Testis (tissue), 5 donors: ENCODE measurements at places on chromosomes 12 and 14.

- no peak for DNase-seq
These were observed at the start of gene HOTAIR for GRCh38 chr12:53974084-53975063. Gene HOTAIR, minus strand, starts transcription at chr12:53974954.

DNA sequence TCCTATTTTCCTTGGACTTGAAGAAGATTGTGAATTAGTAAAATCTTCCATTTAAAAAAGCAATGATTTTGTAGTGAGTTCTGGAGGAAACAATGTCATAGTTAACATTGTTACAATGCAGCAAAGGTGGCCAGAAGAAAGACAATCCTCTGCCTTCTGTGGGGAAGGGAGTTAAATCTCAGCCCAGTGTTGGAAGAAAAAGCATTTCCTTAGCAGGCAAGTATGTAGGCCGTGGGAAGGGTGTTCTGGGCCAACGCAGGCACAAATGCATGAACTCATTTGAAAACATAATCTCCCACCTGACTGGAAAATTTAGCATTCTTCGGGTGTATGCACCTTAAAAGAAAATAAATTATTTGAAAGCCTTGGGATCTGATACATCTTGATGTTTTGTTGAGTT, 258.6 kb downstream of the ADAMTS20 start:
- no peak for DNase-seq

DNA sequence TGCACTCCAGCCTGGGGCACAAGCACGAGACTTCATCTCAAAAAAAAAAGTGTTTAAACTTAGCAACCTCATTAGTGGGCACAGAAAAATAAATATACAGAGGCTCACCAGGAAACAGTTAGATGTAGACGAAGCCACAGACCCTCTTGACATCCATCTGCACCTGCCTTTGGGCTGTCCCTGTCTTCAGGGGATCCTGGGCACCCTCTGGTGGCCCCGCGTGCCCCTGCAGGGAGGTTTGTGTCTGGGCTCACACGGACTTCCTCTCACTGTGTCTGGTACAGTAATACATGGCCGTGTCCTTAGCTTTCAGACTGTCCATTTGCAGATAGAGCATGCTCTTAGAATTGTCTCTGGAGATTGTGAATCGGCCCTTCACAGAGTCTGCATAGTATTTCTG, 916.5 kb downstream of the TMEM121 start:
- no peak for DNase-seq

DNA sequence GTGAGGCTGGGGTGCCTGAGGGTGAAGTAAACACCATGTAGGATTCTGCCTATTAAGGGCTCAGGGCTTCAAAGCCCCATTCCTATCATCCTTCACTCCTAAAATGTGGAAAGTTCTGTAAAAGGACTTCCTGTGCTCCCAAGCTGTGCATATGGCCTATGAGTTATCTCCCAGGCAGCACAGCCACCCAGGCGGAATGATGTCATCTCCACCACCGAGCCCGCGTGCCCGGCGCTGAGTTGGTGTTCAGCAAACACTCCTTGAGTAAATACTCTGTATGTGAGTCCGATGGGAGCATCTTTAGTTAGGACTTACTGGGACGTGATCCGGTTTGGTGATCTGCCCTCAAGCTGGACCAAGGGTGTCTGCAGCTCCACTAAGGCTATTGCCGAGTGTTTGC, 437.3 kb downstream of the MED13L start:
- no peak for DNase-seq

DNA sequence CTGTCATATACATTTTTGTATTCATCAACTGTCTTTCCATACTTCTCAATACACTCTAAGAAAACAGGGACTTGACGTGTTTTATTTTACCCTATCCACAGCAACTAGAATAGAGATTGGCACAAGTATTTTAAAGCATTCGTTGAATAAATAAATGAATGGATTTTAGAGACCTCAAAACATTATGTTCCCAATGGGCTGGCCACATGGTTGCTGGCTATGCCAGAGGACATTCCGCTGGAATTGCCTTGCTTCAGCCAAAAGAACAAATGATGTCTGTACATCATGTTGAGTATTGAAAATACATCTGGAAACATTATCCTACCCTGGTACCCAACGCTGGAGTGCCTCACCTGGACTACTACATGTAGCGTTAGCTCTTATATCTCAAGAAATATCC, 132.8 kb upstream of the RAP1B start:
- no peak for DNase-seq

- no peak for DNase-seq
These were observed 240.9 kb downstream of the RGS6 start for GRCh38 chr14:72173038-72173720.

DNA sequence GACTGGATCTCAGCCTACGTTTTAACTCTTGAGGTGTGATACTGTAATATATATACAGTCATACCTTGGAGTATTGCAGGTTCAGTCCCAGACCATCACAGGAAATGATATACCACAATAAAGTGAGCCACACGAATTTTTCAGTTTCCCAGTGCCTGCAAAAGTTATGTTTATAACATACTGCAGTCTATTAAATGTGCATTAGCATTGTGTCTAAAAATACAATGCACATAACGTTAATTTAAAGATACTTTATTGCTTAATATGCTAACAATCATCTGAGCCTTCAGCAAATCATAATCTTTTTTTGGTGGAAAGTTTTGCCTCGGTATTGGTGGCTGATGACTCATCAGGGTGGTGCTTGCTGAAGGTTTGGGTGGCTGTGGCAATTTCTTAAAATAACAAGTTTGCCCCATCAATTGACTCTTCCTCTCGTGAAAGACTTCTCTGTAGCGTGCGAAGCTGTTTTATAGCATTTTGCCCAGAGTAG, 18.9 kb downstream of the PYROXD1 start:
- DNase-seq: no peak

GRCh38 chr14:53570411-53571387, 385.9 kb downstream of the BMP4 start:
- DNase-seq: no peak

DNA sequence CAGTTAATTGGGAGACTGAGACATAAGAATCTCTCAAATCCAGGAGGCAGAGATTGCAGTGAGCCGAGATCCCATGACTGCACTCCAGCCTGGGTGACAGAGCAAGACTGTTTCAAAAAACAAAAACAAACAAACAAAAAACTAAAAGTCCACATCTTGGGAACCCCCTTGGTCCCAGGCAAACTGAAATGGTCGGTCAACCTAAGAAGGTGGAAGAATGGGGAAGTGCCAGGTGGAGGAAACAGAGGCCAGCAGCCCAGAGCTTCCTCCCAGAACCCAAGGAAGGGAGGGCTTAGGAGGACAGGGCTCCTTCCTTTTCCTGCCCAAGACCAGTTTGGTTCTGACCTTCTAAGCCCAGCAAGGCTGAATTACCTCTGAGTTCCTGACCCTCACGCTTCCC, 121.0 kb upstream of the FUT8 start:
- no peak for DNase-seq

- no peak for DNase-seq
These were observed 52.6 kb downstream of the FGD6 start for GRCh38 chr12:95164656-95165055.

DNA sequence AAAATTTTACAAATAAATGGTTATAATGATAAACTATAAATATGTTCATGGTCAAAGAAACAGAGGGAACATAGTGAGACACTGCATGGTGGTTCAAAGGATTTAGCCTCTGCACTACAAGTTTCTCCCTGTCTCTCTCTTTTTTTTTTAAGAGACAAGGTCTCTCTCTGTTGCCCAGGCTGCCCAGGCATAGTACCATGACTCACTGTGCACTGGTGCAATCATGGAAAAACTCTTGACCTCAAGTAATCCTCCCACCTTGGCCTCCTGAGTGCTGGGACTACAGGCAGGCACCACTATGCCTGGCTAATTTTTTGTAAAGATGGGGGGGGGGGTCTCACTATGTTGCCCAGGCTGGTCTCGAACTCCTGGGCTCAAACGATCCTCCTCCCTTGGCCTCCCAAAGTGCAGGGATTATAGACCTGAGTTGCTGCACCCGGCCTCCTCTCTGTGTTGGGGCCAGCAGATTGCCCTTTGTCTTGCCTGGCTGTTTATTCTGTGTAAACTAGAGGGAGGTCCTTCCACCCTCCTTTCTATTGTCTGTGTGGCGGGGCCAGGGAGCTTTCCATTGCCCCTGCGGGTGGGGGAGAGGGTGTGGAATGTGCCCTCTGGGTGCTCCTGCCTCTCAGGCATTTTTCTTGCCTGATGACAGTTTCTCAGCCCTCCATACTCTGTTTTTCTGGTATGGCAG, 22.1 kb downstream of the MTHFD1 start:
- DNase-seq: no peak
